ENCODE measurements at places on chromosomes 2 and 18. TPM values are rescaled to one million over a fixed set of nuclear protein-coding genes. Genes with fewer than 3 reads are reported as not detected.

The CRYGC gene
- total RNA-seq, result not detected

The NEU4 gene
- total RNA-seq, result not detected

The GFPT1 gene
- total RNA-seq, result 54.3 TPM

The PSD4 gene
- 0.87 TPM for total RNA-seq

The DSC1 gene
- total RNA-seq, result not detected

The KIF1A gene
- total RNA-seq, result 41.1 TPM

The WBP1 gene
- 132 TPM for total RNA-seq

The TMEM247 gene
- total RNA-seq, result not detected

The G6PC2 gene
- not detected for total RNA-seq

The MYO3B gene
- total RNA-seq, result 16.8 TPM

The PAX3 gene
- total RNA-seq, result 4.6 TPM

The CPS1 gene
- total RNA-seq, result 86.8 TPM

The EMILIN2 gene
- 2.2 TPM for total RNA-seq

The SF3B1 gene
- total RNA-seq, result 462 TPM

The HAUS1 gene
- 141 TPM for total RNA-seq

The CYBRD1 gene
- 11.1 TPM for total RNA-seq

The CRYBA2 gene
- not detected for total RNA-seq

The TMEM131 gene
- 25.4 TPM for total RNA-seq

The LBH gene
- total RNA-seq, result 4.2 TPM

The RNF125 gene
- total RNA-seq, result 4.4 TPM

The FEV gene
- not detected for total RNA-seq

The PLCL1 gene
- total RNA-seq, result 0.41 TPM

The RSAD2 gene
- total RNA-seq, result not detected

The MERTK gene
- 6.1 TPM for total RNA-seq

The ELMOD3 gene
- 21.5 TPM for total RNA-seq

The SLC9A4 gene
- total RNA-seq, result not detected

The FTCDNL1 gene
- 2.7 TPM for total RNA-seq

The LRP1B gene
- total RNA-seq, result not detected

The LIMS2 gene
- total RNA-seq, result 1.2 TPM

The IL36A gene
- total RNA-seq, result not detected

The SLC19A3 gene
- total RNA-seq, result 0.96 TPM

The TUBA4B gene
- total RNA-seq, result not detected

The HNRNPLL gene
- total RNA-seq, result 109 TPM

The PTPRN gene
- total RNA-seq, result 4.2 TPM

The GLI2 gene
- total RNA-seq, result 9.4 TPM

The SLC30A3 gene
- 0.56 TPM for total RNA-seq

The POTEC gene
- 0.06 TPM for total RNA-seq

The MYOM1 gene
- total RNA-seq, result 0.45 TPM

The ERBB4 gene
- 1.5 TPM for total RNA-seq

The LRRC30 gene
- not detected for total RNA-seq

The COL4A3 gene
- total RNA-seq, result not detected

The PPP1R1C gene
- total RNA-seq, result 9.3 TPM

The FABP1 gene
- not detected for total RNA-seq

The SNED1 gene
- total RNA-seq, result 0.11 TPM

The IL36RN gene
- total RNA-seq, result not detected

The ASXL3 gene
- total RNA-seq, result 2.7 TPM

The UGT1A5 gene
- not detected for total RNA-seq
